ENCODE measurements at places on chromosomes 2 and 18. TPM values are rescaled to one million over a fixed set of nuclear protein-coding genes. Genes with fewer than 3 reads are reported as not detected.

Gene FAM124B
- total RNA-seq = 0.09 TPM

Gene LIMS2
- total RNA-seq = 4.1 TPM

Gene CABYR
- 0.23 TPM for total RNA-seq

Gene CCDC102B
- 1.3 TPM for total RNA-seq

Gene ASPRV1
- 0.15 TPM for total RNA-seq

Gene OTOS
- total RNA-seq = not detected

Gene SPATS2L
- 39.8 TPM for total RNA-seq

Gene OTX1
- 0.31 TPM for total RNA-seq

Gene SLC19A3
- total RNA-seq = 4.2 TPM

Gene CPLX4
- not detected for total RNA-seq

Gene NEB
- total RNA-seq = 0.69 TPM

Gene NRP2
- total RNA-seq = 3.8 TPM

Gene EPC2
- 10.1 TPM for total RNA-seq

Gene TM4SF20
- total RNA-seq = not detected

Gene C2orf74
- total RNA-seq = 5.5 TPM

Gene GLS
- total RNA-seq = 51.2 TPM

Gene C1QL2
- not detected for total RNA-seq

Gene B3GNT7
- total RNA-seq = 16.4 TPM

Gene ASB18
- total RNA-seq = not detected

Gene SDC1
- total RNA-seq = 18.6 TPM

Gene CXCR1
- total RNA-seq = 0.59 TPM

Gene RBM45
- total RNA-seq = 6.2 TPM
